ENCODE measurements at places on chromosomes 5 and 9.

- no peak for DNase-seq
These were observed 42.2 kb upstream of the FBP1 start for GRCh38 chr9:94681508-94681907.

GRCh38 chr9:93776256-93776655 is 178.9 kb downstream of the BARX1 start:
- no peak for DNase-seq

DNA sequence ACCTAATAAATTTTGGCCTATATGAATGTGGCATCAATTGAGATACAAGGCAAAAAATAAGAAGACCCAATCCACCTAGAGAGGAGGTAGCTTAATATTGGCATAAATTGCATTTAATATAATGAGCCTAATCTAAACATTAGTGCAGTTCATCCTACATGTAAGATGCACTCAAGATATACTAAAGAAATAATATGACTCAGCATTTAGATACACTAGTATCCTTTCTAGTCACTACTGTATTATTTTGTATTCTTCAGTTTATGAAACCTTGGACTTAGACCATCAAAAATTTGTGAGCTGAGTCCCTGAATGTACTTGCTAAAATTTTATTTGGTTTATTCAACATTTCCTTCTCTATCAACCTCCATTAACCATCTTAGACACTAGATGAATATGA is 104.7 kb downstream of the RAB3C start:
- DNase-seq = no peak

DNA sequence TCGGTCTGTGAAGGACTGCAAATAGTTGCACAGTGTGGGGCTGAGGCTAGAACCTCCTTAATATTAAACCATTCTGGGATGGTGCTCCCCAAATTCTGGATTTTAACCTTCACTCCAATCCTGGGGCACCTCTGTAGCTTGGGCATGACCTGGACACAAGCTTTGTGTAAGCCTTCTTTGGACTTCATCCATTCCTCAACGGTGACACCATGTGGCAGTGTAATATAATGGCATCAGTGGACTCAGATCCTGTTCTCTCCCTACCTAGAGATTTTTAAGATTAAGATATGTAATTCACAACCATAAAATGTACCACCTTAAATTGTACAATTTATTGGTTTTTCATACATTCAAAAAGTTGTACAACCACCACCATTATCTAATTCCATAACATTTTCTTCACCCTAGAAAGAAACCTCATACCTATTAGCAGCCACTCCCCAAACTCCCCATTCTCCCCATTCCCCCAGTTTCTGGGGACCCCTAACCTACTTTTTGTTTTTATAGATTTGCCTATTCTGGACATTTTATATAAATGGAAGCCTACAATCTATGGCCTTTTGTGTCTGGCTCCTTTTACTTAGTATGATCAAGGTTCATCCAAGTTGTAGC is 4.8 kb upstream of the PLGRKT start:
- DNase-seq = no peak

DNA sequence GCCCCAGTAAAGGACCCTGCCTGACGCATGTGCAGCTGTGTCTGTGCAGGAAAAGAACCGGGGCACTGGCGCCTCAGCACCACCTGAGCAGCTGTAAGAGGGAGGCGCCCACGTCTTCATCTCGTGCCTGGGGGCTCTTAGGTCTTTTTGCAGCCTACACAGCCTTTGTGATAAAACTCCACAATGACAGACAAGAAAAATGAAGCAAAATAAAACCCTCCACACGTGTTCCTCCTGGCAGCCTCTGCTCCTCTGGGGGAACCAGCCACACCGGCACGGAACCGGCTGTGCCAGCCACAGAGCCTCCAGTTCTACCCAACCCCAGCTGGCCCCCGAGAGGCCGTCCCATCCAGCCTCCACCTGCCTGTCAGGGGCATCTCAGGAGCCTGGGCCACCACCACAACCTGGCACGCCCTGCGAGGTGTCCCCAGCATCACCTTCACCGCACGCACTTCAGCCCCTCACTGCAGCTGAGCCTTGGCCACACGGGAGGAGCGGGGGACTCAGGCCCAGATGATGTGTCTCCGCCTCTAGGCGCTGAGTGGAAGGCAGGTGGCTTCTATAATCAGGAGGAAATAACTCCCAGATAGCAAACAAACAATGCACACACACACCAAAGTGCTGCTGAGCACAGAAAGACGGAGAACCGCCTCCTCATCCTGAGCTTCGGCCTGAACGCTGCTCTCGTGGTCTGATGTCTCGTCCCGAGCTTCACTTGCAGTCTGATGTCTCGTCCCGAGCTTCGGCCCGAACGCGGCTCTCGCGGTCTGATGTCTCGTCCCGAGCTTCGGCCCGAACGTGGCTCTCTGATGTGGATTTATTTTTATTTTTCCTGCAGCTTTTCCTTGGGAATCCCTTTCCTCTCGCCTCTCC is 28.6 kb upstream of the NSMF start:
- DNase-seq = no peak

DNA sequence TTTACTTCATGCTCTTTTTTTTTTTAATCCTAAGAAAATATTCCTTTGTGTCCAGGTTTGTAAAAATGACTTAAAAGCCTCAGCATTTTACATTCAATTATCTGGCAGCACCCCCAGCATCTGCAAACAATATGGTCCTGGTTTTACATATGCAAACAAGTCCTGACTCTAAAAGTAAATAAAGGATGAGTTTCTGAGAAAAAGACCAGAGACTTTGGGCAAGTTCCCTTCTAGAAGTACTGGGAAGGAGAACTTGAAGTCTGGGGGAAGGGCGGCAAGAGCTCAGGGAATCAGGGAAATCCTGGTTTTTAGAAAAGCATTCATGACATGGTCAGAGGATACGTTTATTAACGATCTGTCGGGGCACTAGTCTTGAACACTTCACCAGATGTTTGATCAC is 25.8 kb downstream of the COL23A1 start:
- DNase-seq = no peak

DNA sequence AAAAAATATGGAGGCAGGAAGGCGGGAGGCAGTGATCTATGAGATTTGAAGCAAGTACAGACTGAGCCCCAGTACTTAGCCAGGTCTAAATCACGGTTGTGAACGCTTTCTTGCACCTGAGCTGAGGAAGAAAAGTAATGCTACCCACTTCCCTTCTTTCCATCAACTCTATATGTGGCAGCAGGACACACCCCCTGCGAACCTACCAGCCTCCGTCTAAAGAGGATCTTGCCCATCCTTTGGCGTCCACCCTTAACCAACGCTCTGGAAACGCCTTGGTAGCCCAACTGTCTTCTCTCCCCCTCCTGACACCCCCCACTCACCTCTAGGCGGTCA is 545 bp downstream of the HMGCS1 start:
- no peak for DNase-seq

DNA sequence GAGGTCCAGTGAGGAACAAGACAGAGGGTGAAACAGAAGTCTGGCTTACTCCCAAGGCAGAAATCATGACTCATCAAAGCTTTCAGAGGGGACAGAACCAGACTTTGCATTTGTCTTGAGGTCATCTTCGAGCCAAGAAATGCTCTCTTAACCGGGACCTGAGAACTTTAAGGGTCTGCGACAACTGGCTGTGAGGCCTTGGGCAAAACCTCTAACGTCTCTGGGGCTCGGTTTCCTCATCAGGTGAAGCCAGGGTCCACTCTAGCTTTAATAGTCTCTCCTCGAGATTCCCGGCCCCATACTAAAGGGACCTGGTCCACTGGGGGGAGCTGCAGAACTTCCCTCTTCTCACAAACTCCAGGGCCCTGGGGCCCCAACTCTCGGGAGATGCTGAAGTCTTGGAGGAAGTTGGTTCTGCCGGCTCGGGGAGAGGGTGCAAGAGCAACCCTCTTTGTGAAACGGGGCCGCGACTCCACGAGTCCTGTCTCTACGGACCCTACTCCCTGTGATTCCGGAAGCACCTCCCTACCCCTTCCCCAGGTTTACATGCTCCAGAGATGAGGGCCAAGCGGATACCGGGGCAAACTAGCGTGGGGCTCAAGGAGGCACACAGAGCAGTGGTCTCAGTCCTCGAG is 2.6 kb downstream of the GLIS3 start:
- DNase-seq = no peak

GRCh38 chr9:81427870-81428269 is 261.5 kb downstream of the TLE1 start:
- no peak for DNase-seq

- DNase-seq = no peak
These were observed 37.3 kb upstream of the FYB1 start for GRCh38 chr5:39256477-39257235.

DNA sequence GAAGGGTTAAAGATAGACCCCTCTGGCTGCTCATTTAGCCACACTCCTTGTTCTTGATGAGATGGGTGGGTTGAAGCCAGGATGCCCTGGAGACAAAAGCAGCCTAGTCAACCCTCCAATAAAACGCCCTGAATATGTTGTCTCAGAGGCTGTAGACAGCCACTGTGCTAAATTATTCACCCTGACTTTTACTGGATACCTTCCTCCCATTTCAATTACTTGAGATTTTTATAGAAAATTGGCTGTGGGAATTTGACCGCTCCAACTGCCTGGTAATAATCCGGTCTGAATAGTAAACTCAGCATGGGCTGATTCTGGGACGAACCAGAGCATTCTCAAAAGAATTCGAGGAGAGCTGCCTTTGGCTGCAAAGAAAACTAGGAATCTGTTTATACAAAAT is 104.2 kb downstream of the SNX18 start:
- no peak for DNase-seq

- no peak for DNase-seq
These were observed 53.6 kb downstream of the SEMA4D start for GRCh38 chr9:89444274-89444673.

- DNase-seq = no peak
These were observed 2.6 kb upstream of the PSIP1 start for GRCh38 chr9:15513335-15513734.

- DNase-seq = no peak
These were observed 33.8 kb downstream of the WNK2 start for GRCh38 chr9:93217706-93218105.

DNA sequence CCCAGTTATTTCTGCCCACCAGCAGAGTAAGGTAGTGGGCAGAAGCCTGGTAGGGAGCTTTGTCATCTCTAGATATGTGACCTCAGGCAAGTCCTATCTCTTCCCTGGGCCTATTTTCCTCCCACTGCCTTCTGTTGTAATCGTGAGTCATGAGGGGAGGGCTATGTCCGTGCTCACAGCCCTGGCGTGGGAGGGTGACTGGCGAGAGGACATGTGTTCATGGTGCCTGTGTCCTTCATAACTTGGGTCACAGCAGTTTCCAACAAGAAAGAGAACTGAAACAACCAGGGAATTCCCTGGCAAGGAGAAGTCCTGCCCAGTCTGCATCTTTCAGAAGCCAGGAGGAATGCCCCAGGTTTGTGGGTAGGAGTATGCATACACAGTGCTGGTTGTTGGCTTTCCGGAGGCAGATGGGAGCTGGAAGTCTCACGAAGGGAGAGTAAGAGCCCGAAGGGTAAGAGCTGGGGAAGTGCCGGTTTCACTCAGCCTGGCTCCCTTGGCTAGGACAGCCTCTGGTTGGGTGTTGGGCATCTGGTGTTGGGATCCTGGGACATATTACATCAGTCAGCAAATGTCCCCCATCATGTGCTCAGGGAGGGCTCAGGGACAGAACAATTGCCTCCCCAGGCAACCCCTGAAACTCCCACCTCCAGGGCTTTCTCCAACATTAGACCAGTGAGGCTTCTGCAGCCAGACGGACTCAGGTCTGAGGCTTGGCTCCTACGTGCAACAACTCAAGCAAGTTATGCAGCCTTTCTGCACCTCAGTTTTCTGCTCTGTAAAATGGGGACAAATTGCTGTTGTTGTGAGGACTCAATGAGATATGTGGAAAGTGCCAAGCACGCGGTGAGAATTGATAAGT is 4.3 kb upstream of the TIFAB start:
- DNase-seq = no peak

- no peak for DNase-seq
These were observed 160.6 kb downstream of the PJA2 start for GRCh38 chr5:109249126-109249525.

GRCh38 chr9:16136961-16137360 is 584.1 kb downstream of the CCDC171 start:
- DNase-seq = no peak

DNA sequence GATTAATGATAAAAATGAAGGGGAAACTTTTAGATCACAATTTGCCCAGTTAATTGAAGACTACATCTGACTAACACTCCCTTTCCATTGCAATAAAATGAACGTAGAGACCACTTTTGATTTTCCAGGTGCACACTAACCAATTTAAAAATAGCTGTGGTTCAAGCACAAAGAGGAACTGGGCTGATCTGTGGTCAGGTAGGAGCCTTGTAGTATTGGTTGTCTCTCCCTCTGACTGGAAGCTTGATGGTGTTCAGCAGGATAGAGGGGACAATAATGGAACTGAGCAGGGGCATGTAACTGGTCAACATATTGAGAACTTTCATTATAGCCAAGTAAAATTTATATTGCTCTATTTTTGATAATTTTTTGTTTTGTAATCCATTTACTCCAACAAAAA is 886.8 kb upstream of the SEMA6A start:
- no peak for DNase-seq

- DNase-seq = no peak
These were observed 14.4 kb downstream of the ELOVL7 start for GRCh38 chr5:60829490-60830266.

DNA sequence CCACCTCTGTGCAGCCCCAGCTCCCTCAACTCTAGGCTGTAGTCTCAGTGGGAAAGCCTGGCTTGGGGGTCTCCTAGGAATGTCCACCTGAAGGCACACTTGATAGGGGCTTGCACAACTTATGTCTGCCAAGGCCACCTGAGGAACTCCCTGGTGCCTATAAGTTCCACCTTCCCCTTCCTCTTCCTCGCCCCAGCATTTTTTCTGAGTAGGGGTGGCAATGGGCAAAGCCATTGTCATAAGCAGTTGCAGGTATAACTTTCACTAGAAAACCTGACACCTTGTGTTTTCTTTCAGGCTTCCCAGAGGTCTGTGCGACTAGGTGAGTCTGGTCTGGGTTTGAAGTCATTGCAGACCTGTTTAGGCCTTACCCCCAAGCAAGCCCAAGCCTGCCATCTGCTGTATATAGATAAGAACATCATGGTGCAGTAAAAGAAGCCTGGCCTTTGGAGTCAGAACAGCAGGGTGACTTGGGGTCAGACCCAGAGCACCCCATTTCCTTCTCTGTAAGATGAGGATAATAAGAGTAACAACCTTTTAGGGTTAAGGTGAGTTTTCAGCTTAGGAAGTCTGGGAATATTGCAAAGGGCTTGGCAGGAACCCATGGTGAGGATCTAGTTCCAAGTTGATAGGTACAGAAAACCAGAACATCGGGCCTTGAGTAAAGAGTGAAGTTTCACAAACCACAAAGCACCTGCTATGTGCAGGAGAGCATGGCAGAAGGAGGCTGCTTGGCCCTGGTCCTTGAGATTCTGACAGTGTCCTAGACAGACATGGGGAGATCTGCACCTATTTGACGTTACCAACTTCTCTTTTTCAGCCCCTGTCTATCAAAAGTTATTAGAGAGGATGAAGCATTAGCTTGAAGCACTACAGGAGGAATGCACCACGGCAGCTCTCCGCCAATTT is 33.8 kb downstream of the TGFBI start:
- DNase-seq = no peak

- no peak for DNase-seq
These were observed 49.8 kb downstream of the TRPM3 start for GRCh38 chr9:71071633-71072032.

Data from NCI-H187 treated with DMSO at 0.1 percent for 48 hours (cell line).